ENCODE measurements at places on chromosomes 16 and 17.

GRCh38 chr16:85361441-85362118 is 249.3 kb upstream of the CIBAR2 start:
- DNase-seq = no peak

DNA sequence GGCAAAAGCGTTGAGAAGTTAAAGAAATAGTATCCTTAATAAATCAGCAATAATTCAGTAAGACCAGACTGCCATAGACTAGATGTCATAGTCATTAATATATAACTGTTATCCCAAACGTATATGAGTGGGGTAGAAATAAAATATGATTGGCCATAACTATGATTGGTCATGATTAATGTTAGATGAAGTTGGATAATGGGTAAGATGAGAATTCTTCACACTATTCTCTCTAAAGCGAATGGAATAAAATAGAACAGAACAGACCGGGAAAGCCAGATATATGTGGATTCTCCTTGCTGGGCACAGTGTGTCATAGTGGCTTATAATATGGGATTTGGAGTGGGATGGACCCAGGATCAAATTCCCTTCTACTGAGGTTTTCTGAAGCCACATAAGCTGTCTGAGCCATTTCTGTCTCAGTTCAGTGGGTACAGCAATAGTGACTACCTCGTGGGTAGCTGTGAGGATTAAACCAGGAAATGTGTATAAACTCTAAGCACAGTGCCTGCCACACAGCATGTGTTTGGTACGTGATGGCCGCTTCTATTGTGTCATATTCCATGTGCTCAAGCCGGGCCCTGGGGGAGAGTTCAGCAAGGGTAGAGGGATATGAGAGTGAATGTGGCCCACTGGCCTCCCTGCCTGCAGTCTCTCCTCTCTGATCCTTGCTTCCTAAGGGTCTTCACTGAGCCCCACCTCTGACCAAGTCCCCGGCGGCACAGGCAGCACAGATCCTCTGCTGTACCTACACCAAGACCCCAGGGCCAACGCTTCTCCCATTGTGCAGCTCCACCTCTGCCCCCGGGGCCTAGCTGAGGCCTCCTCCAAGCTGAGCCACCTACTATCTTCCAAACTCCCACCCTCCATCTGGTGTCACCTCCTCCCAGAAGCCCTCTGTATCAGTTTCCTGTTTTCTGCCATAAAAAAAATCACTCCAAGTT is 3.7 kb downstream of the CETP start:
- DNase-seq = no peak

GRCh38 chr16:27517664-27518063 is 32.0 kb downstream of the GTF3C1 start:
- no peak for DNase-seq

DNA sequence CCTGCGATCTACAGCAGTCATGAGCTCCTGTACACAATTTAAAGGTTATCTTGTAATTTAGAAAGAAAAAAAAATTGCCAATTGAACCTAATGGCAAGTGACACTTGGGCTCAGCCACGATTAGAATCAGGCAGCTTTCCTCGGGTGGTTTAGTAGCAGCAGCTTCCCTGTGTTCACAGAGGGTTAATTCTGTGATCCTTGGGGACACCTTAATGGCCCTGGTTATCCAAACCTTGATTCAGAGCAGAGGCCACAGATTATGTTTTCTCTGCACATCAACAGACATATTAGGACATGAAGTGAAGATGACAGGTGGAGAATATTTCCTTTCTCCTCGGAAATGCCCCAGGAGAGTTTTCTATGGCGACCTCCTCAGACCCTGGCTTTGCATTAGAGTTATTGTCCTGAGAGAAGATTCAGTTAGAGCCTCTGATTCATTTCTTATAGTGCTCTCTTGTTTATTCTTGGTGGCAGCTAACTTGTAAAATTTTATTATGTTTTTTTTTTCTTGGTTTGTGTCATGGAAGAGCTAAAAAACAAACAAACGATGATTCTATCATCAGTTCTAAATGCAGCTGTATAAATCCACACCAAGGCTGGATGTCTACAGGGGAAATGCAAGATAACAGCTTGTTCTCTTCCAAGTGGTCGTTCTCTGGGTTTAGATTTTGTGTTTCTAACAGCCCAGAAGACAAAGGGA is 351.2 kb upstream of the DYNLRB2 start:
- no peak for DNase-seq

GRCh38 chr17:59027750-59028149 is 78.9 kb downstream of the TRIM37 start:
- no peak for DNase-seq

DNA sequence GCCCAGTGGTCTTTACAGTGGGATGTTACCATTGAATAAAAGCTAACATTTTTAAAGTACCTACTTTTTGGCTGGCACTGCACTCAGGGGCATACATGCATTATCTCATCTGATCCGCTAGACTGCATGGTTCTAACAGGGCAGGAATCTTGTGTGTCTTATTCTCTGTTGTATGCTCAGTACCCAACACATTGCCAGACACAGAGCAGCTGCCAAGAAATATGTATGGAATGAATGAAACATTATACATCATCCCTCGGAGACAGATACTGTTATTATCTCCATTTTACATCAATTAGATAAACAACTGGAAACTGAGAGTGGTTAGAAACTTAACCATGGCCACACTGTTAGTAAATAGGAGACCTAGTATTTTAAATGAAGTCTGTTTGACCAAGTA is 74.1 kb upstream of the CDH11 start:
- DNase-seq = no peak

DNA sequence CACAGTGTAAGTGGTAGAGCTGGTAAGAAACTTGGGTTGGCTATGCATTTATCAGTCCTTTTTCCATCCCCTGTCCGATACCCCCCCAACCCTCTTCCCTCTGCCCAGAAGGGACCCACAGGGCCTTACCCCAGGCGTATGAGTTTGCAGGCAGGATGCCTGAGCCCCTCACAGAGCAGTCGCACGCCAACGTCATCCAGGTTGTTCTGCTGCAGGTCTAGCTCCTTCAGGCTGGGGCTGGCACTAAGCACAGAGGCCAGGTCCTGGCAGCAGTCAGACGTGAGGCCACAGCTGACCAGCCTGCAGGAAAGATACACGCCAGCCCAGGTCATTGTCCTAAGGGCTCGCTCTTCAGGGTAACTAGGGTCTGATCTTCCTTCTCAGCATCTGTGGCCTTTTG is 45.0 kb downstream of the NLRP1 start:
- no peak for DNase-seq

DNA sequence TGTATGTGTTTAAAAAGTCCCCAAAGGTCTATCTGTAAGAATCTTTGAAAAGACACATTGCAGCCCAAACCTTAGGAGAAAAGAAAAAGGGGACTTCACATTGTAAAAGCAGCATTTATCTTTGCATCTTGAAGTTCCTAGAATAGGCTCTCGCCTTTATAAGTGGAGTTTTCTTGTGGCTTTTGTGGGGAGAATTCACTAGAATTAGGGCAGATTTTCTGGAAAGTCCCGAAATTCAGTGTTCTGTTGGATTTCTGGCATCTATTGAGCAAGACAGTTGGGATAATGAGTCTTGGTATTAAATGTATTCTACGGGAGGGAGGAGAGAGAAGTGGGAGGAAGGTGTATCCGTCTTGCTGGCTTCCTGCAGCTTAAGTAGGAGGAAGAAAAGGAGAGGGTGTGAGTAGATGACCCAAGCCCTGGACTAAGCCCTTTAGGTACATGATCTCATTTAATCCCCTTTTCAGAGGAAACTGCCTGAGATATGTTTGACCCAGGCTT is 62.6 kb downstream of the PRKCA start:
- no peak for DNase-seq

DNA sequence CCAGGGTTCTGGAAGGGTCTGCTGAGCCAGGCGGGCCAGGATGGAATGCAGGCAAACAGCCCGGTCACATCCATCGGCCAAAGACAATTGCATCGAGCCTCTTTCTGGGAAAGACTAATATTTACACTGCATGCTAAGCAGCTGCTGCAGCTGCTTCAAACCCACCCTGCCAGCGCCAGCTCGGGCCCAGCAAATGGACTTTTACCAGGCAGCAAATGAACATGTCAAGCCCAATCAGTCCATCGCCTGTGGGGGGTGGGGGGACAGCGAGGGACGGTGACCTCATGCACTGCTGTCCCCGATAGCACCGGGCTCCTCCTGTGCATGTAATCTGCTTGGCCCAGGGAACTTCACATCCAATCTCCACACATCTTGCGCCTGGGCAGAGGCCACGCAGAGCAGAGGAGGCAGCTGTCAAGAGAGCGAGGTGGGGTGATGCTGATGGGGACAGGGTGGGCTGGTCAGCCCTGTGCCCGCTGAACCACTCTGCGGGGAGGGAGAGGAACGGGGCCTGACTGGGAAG is 39.4 kb upstream of the CDH5 start:
- no peak for DNase-seq

GRCh38 chr17:17408236-17408794 is 68.5 kb upstream of the MED9 start:
- peak; percentile 55 for DNase-seq

DNA sequence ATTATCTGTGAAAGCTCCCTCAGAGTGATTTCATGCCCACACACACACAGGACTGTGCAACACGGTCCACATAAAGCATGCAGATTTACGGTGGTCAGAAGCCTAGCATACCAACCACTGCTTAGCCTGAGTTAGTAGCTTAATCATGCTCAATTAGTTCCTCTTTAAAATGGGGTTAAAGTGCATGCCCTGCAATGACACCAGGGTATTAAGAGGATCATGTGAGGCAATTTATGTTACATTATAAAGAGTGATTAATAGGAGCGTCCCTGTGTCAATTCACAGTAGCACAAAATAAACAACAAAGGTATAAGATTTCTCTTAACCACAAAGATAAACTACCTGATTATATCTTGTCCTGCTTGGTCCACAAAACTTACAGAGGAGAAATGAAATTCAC is 39.8 kb downstream of the C17orf67 start:
- no peak for DNase-seq

DNA sequence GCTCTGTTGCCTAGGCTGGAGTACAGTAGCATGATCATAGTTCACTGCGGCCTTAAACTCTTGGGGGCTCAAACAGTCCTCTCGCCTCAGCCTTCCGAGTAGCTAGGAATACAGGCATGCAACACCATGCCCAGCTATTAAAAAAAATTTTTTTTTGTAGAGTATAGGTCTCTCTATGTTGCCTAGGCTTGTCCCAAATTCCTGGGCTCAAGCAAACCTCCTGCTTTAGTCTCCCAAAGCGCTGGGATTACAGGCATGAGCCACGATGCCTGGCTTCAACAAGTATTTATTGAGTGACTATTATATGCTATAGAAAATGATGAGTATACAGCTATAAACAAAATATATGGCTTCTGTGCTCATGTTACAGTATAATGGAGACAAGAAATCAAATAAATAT is 66.7 kb upstream of the C17orf78 start:
- no peak for DNase-seq

DNA sequence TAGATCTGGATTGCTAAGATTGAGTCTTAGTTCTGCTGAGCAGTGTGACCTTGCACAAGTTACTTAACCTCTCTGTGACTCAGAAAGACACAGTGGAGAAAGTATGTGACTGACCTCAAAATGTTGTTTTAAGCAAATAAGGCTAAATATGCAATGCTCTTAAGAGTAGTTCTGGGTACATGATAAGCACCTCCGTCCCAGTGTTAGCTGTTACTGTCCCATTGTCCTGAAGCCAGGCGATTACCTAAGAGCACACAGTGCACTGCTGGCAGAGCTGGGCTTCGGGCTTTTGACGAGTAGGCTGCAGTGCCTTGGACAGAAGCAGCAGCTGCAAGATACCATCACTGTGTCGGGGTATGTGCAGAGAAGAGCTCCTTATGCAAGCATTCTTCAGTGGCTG is 32.7 kb upstream of the FOXF1 start:
- no peak for DNase-seq

GRCh38 chr16:67277294-67277998 is 1.9 kb upstream of the PLEKHG4 start:
- DNase-seq = no peak

- DNase-seq = no peak
Measured at GRCh38 chr16:72983728-72984350, 64.1 kb downstream of the ZFHX3 start.
